ENCODE measurements at places on chromosomes 6 and 20.

DNA sequence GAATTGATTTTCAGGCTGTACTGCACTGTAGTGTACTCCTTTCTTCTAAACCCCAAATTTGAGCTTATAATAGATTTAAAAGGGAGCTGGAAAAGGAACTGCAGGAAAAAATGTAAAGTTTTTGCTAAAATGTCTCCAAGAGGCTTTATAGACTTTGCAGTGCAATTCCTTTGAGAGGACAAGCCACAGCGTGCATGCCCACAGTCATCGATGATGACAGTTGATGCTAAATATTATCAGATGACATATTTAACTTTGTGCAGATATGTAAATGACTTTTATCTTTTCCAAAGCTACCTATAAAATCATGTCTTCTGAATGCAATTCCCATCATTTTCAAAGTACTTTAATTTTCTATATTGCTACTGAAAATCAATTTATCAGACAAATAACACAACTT, 24.3 kb upstream of the HDGFL1 start:
- DNase-seq, result no peak

DNA sequence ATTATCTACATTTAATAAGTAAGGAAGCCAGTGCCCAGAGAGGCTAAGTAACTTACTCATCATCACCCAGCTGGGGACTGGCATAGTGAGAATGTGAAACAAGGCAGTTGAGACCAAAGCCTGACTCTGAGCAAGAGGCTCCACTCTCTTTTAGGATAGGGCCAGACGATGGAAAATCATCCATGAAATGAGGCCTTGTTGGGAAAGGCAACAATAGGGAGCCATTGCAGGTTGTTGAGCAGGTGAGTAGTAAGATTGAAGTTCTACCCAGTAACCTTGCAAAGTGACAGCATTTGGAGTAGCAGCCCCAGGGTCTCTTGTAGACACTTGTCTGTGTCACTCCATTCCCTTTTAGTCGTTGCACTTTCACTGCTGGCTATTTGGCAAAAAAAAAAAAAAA, 2.5 kb upstream of the CPNE5 start:
- no peak for DNase-seq

DNA sequence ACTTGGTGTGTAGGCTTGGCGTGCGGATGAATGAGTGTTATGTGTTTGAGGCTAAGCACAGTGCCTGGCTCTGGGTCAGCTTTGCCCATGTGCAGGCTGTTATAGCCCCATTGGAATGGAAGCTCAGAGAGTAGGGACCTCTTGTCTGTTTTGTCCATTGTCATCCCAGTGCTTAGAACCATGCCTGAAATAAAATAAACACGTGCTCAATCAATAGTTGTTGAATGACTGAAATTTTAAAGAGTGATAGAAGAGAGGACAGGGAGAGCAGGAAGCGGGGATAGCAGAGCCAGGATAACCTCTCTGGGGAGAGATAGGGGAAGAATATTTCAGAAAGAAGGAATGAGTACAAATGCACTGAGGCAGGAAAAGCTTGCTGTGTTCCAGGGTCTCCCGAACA, 263.9 kb downstream of the HIVEP2 start:
- DNase-seq, result no peak

DNA sequence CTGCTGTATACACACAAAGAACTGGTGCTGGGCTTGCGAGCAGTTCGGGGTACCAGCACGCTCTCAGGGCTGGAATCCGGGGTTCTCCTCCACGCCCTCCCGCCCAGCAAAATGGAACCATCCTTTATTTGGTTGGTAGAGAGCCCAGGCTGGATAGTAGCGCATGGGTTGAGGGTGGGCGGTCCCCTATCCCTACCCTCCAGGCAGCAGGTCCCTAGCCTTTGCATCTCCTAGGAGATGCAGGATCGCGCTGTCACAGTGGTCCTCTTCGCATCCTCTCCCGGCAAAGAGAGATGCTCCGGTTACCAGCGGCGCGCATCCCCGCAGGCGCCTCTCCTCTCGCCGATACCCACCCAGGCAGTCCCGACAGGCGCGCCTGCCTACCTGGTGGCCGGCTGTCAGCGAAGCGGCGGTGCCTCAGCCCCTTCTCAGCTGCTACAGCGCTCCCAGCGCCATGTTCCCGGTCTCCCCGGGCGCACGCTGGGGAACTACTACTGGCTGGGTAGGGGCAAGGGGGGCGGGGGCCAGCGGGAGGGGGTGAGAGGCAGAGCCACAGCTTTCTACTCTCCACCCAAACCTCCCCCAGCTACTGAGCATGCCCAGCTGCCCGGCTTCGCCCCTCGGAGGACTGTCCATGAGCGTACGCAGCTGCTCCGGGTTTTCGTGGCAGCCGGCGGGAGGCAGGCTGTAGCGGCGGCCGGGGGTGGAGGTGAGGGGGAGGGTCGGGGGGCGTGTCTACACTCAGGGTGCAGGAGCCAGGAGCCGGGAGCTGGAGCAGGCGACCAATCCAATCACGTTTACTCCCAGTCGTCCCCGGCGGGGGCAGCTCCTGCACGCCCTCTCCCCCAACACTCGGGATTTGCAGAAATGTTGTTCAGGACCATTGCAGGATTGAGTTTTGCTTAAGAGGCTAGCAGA, at the start of gene PAK5:
Gene PAK5, minus strand, starts transcription at position 699 of the 918 bp plus-strand sequence. CDS start 194,748 bp downstream, outside the sequence.
- no peak for DNase-seq

GRCh38 chr20:46230801-46231282, 77.5 kb downstream of the CDH22 start:
- DNase-seq, result no peak

GRCh38 chr20:41306061-41306727, 11.3 kb downstream of the ZHX3 start:
- no peak for DNase-seq

- DNase-seq, result no peak
Measured at GRCh38 chr6:169669889-169670288, 31.9 kb downstream of the WDR27 start.

DNA sequence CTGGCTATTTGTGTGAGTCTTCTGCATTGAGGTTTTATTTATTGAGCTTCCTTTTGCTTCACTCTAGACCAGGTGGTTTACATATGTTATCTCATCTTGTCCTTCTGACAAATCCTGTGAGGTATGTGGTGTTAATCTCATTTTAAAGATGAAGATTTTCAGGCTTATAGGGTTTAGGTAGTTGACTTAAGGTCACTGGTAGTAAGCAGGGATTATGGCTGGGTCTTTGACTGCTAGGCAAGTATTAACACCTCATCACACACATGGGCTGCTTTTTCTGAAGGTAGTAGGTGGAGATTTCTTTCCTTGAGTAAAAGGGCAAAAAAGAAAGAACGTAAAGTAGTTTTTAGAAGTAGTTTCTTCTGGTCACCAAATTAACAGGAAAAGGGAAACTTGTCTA, 72.6 kb downstream of the CDKAL1 start:
- DNase-seq, result no peak

DNA sequence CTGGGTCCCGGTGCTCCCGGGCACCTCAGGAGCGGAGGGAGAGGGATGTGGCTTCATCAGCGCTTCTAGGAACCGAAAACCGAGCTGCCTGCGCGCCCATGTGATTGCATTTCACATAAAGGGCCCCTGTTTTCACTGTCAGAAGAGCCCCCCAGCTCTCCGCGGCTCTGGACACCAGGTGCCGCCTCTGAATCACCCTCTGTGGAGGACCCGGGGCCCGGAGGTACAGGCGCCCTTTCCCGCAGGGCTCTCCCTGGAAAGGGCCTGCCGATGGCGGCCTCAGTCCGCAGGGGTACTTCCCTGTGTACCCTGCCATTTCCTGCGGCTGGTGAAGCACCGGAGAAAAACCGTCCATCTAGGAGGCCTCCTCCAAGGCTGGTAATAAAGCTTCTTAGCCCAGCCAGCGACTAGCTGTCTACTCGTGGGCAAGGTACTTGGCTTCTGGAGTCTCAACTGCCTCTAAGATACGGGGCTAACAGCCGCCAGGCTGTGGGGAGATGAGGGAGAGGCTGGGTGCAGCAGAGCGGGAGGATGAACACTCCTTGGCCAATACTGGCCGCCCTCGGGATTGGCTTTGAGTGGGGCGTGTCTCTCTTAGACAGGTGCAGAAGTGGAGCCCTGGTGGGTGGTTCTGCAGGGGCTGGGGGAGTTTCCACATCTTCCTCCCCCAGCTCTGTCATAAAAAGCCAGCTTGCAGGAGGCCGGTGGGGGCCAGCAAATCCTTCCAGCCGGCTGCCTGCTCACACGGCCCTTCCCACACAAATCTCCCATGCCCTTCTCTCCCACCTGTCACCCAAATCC, 1.6 kb downstream of the PPP1R16B start:
- peak; percentile 21 for DNase-seq

DNA sequence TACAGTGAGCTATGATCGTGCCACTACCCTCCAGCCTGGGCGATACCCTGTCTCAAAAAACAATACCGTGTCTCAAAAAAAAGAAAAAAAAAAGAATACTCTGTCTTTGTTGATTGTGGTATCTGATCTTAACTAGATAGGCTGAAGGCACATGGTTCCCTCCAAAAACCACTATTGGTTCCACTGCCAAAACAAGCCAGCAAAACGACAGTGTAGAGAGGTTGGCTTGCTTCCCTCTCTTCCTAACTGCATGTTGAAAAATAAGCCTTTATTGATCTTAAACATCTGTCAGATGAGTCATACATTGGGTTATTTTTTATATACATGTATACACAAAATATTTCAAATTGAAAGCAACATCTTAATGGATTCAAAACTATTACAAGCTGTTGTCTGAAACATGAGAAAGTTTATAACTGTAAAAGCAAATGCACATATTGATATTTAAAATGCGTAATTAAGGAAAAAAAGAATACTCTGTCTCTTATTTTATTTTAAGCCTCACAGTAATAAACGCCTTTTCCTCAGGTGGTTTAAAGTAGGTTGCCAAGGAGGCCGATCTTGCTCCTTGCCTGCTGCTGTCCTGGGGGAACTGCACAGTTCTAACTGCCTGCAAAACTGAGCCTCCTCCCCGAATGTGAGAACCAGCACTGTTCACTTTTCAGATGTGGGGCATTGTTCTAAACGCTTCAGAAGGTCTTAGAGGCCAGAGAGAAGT, 7.0 kb upstream of the NINL start:
- no peak for DNase-seq

DNA sequence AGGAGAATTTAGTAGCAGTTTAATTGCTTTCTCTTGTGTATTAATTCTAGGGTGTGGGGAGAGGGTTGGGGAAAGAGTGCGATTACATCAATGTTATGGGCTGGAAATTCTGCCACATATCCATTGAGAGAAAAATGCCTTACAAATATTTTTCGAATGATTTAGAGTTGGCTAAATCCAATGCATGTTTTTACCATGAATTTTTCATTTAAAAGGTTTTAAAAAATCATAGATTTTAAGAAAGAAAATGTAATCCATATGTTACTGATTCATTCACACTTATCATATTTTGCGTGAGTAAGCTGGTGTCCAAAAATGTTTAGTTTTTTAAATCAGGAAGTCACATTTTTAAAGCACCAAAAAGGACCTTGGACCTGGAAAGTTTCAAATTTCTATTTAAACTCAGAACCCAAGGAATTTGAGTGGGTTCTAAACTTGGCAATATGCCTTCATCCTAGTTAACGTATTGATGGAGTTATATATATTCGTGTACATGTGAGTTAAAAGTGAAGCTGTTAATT, 627.4 kb upstream of the CITED2 start:
- no peak for DNase-seq

GRCh38 chr6:154433477-154434241, 76.8 kb downstream of the CNKSR3 start:
- DNase-seq, result no peak

- DNase-seq, result no peak
Measured at GRCh38 chr6:7241160-7241559, 71.8 kb downstream of the SSR1 start.

DNA sequence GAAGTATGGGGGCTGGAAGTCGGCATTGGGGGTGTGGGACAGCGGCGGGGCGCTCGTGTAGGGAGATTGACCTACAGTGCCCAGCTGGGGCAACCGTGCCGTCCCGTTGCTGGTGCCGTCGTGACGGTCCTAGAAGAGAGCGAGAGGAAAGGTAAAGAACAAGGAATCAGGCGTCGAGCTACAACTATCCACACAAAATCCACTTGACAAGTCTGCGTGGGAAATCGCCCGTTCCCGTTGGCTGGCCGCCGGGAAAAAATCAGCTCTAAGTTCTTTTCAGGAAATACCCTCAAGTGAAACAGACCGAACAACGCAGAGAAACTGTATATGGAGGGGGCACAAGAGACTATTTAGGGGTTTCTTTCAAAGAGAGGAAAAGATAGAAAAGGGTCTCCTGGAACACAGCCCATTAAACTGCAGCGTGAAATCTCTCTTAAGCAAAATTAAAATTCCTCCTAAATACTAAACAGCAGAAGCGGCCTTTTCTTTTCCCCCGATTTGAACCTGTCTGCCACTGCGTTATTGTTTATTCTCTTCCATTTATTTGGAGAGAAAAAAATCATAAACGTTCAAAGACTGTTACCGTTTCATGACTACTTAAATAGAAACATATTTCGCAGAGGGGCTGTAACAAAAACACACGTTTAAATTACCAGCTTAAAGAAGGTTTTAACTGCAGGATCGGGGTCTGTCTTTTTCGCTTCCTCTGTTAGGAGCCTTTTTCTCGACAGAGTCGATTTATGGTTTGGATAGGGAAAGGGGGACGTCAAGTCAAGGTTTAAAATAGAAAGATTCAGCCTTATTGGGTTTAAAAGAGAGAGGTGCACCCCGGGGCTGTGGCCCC, 4.4 kb downstream of the TFAP2A start:
- DNase-seq, result no peak

DNA sequence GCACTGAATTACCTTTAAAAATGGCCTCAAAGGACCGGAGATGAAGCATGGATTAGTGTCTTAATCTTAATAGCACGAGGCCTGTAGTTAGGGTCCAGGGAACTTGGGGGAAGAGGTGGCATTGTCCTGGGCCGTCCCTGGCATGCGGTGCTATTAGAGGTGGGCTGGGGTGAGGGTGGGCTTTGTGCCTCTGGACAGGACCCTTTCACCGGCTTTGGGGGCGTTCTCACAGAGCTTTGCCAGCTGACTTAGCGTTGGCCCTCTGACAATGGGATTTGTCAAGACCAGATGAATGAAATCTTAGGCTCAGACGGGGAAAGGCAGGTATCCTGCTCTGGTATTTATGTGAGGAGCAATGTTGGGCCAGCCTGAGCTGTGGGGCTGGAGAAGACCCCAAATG, 59.6 kb downstream of the ERMARD start:
- no peak for DNase-seq

GRCh38 chr20:10557685-10558084, 116.1 kb downstream of the JAG1 start:
- DNase-seq, result no peak

- DNase-seq, result no peak
Measured at GRCh38 chr6:163721435-163721834, 306.9 kb downstream of the QKI start.

Measured in stimulated activated CD4-positive, alpha-beta T cell treated with anti-CD3 and anti-CD28 coated beads, Interleukin-4, amount 100 ng/mL, for 4 hours (primary cell).